Posterior vena cava (tissue), 2 donors: ENCODE measurements at places on chromosomes 6 and 20. TPM values are rescaled to one million over a fixed set of nuclear protein-coding genes. Genes with fewer than 3 reads are reported as not detected.

DNA sequence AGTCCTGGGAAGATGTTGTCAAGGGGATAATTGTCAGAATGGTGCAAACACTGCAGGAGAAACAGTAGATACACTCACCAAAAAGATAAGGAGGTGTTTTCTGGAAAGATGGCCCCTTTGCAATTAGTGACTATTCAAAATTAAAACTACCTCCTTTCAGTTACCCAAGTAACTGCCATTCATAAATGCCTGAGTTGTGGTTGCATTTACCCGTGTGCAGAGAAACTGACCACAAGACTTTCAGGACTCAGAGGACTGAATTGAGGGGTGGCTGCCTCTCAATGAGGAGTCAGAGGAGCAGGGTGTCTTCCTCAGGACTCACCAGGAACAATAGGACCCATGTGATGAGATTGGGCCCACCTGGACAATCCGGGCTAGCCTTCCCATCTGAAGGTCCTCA, 39.0 kb downstream of the GCM1 start:
- DNase-seq: no peak

- no peak for DNase-seq
Observed at GRCh38 chr6:10266462-10266861, 148.4 kb downstream of the TFAP2A start.

DNA sequence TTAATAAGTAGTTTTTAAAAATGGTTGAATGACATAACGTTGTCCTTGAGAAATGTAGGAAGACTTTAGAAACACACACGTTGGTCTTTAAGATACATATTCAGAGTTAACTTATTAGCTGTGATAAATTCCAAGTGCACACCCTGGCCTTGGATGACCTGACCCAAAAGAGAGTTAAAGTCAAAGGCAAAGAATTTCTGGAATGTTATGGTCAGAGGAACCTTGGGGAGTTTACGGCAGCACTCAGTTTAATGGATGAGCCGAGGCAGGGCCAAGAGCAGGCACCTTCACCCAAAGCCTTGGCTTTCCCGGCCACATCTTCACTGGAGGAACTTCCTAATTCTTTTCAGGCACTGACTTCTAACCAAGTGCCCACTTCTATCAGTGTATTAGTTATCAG, 200.5 kb downstream of the SMOC2 start:
- DNase-seq: no peak

DNA sequence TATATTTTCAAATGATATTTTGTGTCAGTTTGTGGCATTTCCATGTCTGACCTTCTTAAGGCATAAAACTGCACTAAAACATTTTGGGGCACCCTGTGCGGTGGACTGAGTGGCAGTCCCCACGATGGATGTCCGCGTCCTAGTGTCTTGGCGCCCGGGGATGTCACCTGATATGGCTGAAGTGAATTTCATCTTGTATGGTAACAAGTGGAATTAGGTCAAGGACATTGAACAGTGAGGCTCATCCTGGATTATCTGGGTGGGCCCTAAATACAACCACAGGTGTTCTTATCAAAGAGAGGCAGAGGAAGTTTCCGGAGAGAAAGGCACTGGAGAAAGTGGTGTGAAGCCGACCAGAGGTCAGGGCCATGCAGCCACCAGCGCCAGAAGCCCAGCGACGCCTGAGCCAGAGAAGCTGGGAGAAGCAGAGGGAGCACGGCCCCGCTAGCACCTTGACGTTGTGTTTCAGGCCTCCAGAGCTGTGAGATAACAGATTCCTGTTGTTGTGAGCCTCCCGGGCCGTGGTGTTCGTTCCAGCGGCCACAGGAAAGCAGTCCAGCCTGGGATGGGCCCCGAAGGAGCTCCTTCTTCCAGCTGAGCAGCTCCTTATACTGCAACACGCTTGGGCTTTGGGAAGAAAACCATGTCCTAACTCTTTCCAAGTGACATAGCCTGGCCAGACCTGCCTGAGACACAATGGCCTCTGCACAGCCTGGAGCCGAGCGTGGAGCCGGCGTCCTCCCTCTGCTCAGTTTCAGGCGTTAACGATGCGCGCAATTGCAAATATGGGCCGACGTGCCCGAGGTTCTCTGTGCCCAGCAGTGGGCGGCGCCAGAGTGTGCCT, 22.5 kb downstream of the THBS2 start:
- peak; percentile 81 for DNase-seq

DNA sequence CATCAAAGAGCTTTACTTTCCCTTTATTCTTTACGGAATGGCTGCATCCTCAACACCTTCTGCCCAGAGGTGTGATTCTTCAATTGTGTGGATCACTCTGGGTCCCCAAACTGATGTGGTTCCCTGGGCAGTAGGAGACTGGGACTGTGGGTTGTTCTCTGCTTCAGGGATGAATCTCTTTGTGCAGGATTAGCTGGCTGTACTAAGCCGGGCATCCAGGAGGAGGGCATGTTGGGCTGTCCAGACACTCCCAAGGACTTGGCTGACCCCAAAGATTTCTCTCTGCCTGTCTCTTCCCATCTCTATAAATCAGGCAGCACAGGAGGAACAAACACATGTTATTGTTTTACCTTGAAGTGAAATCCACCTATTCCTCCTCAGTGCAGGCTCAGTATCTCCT, 15.3 kb downstream of the FARS2 start:
- no peak for DNase-seq

DNA sequence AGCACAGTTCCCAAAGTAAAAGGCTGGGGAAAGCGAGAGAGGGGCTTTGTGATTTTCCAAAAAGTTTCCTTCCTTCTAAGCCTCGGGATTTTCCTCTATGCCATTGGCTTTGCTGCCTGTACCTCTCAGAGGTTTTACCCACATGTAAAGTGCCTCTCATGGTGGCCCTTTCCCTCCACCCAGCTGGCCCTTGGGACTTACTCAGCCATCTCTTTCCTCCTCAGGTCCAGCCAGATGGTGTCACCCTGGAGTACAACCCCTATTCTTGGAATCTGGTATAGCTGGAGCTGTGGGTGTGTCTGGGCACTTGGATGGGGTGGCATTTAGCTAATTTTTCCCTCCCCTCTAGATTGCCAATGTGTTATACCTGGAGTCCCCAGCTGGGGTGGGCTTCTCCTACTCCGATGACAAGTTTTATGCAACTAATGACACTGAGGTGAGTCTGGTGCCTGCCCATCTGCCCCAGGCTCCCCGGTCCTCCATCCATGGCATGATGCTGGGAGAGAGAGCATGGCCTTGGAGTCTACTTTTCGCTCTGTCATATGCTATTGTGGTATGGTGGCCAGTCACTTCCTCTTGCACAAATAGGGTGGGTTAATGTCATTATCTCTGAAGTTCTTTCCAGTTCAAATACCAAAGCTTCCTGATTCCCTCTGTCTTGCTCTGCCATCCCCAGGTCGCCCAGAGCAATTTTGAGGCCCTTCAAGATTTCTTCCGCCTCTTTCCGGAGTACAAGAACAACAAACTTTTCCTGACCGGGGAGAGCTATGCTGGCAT, 1.1 kb downstream of the CTSA start:
- DNase-seq: peak; percentile 73

The SLC25A27 gene
- 14.0 TPM for total RNA-seq

DNA sequence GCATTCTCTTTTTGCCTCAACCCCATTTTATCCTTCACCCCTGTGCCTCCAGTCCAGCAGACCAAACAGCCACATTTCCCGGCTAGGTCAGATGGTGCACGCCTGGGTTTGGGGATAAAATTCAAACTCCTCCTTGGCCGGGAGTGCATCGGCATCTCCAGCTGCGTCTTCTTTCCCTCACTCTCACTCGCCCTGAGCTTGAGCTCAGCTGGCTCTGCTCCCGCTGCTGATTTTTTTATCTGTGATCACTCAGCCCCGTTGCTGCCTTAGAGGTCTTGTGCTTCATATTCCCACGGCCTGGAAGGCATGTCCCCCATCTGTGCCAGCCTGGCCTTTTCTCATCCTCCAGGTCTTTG, 6.8 kb upstream of the EZR start:
- DNase-seq: no peak

- no peak for DNase-seq
Observed at GRCh38 chr6:163651915-163652668, 237.6 kb downstream of the QKI start.

- no peak for DNase-seq
Observed at GRCh38 chr6:2944405-2945152, 26.8 kb downstream of the SERPINB6 start.

The SLC16A10 gene
- 7.6 TPM for total RNA-seq

DNA sequence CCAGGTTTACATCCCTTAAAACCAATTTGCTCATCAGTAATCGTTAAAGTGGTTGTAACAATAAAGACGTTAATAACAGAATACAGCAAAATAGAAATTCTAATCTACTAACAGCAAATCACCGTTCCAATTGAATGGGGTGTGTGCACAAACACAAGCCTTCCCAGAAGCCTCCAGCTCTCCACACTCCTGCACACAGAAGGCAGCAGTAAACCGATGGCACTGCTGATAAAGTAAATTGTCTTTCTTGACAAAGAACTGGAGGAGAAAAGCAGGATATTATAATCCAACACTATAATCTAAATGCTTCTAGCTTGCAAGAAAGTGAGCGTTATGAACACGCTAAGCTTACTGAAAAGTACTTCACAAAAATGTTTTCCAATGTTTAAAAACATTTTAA, 7.0 kb downstream of the ZNF217 start:
- DNase-seq: no peak

The SRMS gene
- total RNA-seq: not detected

DNA sequence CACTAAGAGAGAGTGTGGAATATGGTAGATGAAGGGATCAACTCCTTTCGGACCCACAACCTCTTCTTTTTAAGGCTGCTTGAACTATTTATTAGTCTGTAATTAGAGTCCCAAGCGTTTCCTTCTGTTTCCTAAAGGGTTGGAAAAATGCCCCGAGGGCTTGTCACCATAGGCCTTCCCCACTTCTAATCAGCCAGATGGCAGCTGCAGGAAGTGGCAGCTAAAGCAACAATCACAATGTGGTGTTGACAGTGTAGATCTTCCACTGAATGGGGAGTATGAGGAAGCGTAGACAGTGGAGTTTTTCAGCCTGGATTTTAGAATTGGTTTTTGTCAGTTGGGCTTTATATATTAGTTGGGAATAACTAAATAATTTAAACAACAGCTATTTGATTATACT, 40.6 kb downstream of the SLC35D3 start:
- no peak for DNase-seq

The CYP21A2 gene
- 0.56 TPM for total RNA-seq

The POM121L2 gene
- not detected for total RNA-seq

DNA sequence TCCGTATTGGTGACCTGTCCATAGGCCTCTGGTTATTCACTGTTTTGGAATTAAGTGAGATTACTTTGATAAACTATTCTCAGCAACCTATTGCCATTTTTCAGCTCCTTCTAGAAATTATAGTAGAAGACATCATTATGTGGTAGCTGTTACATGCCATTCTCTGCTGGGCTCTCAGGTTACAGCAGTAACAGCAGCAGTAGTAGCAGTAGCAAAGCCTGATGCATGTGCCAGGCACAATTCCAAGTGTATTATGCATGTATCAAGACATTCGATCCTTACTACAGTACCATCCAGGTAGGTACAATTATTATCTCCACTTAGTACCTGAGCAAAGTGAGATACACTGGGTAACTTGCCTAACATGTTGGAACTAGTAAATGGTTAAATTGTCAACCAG, 74.3 kb downstream of the RPS12 start:
- DNase-seq: no peak

GRCh38 chr6:167736486-167737204, 90.1 kb upstream of the AFDN start:
- DNase-seq: no peak

GRCh38 chr6:67896476-67896875, 738.6 kb upstream of the ADGRB3 start:
- no peak for DNase-seq

The CD93 gene
- total RNA-seq: 88.2 TPM

The HLA-DMA gene
- 35.0 TPM for total RNA-seq

DNA sequence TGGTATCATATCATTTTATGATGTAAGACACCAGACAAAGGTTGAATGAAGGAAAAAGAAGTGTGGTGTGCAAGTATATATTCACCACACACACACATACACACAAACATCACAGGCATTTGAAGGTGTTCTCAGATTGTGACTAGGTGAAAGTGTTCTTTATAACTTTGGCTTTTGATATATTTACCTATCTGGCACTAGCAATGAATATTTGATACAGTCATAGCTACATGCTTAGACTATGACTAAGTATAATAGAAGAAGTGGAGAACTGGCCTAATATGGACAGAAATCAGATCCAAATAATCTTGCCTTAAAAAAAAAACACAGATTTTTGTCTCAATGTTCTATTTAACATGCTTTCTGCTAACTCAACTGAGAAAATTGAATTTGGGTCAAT, 809.9 kb downstream of the KIF16B start:
- no peak for DNase-seq

- peak; percentile 92 for DNase-seq
Observed at GRCh38 chr6:33633462-33634158, 12.5 kb downstream of the ITPR3 start.

DNA sequence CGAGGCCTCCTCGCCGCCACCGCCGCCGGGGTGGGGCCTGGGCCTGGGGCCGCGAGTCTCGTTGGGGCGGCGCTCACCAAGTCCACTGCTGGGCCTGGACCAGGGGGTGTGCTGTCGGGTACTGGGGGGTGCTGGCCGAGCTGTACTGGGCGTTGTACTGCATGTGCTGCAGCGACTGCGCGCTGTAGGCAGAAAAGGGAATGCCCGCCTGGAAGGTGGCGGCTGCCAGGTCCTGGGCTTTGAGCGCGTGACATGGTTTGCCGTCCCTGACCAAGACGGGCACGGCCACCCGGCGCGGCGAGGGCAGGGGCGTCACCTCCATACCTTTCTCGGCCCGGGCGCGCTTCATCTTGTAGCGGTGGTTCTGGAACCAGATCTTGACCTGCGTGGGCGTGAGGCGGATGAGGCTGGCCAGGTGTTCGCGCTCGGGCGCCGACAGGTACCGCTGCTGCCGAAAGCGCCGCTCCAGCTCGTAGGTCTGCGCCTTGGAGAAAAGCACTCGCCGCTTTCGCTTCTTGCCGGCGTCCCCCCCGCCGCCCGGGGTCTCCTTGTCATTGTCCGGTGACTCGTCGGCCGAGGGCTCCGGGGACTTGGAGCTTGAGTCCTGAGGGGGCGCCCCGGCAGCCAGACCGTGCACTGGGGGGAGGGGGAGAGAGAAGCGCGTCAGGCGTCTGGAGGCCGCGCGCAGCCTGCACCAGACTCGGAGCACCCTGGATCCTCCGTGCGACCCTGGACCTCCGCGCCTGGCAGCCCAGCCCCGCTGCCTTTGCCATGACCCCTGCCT, 1.8 kb downstream of the NKX2-2 start:
- no peak for DNase-seq

GRCh38 chr6:145736661-145737144, 1.4 kb upstream of the EPM2A start:
- DNase-seq: no peak

DNA sequence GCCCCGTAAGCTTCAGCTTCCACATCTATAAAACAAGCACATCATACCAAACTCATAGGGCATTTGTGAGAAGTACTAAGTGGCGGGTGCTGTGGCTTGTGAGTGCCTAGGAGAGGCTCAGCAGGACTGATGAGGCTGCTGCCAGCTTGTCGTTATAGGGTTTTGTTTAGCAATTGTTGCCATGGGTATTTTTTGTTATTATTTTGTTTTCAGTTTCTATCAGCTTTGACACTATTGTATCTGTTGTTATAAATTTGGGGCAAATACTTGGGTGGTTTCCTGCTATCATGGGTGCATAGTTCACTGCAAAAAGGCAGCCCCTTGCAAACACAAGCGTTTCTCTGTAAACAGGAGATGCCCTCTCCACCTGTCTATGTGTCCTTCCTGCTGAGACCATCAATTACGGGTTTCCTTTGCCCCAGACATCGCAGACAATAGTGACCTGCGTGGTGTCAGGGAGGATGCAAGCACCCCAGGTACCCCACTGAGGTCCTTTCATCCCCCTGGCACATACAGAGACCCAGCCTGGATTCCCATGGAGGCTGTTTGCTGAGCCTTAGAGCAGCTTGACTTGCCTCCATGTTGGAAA, 3.1 kb upstream of the CCDC167 start:
- no peak for DNase-seq
